Mesendoderm (in vitro differentiated cells): ENCODE measurements at places on chromosomes 7 and 10.
A peak's percentile ranks its signal among the peaks of the same experiment; 100 is the strongest.

GRCh38 chr10:75115137-75115536 is 3.7 kb downstream of the SAMD8 start:
- no peak for DNase-seq
- no peaks in the 10 kb centered on the region for H3K4me1 ChIP-seq
- no peaks in the 10 kb centered on the region for H3K36me3 ChIP-seq

GRCh38 chr7:84238596-84238995 is 44.0 kb upstream of the SEMA3A start:
- no peak overlapping the region for H3K4me3 ChIP-seq
- no peak for DNase-seq
- no peaks in the 10 kb centered on the region for H3K4me1 ChIP-seq

GRCh38 chr10:131812736-131813604 is 87.8 kb upstream of the PPP2R2D start:
- no peak overlapping the region for H3K4me3 ChIP-seq
- H3K36me3 ChIP-seq = no peaks in the 10 kb centered on the region
- DNase-seq = no peak
- no peaks in the 10 kb centered on the region for H3K27me3 ChIP-seq
- no peaks in the 10 kb centered on the region for H3K4me1 ChIP-seq

- no peaks in the 10 kb centered on the region for H3K36me3 ChIP-seq
- no peaks in the 10 kb centered on the region for H3K4me1 ChIP-seq
- H3K27me3 ChIP-seq = no peaks in the 10 kb centered on the region
- DNase-seq = no peak
- H3K4me3 ChIP-seq = no peak overlapping the region
Observed at GRCh38 chr7:55104712-55105433, 86.1 kb downstream of the EGFR start.

DNA sequence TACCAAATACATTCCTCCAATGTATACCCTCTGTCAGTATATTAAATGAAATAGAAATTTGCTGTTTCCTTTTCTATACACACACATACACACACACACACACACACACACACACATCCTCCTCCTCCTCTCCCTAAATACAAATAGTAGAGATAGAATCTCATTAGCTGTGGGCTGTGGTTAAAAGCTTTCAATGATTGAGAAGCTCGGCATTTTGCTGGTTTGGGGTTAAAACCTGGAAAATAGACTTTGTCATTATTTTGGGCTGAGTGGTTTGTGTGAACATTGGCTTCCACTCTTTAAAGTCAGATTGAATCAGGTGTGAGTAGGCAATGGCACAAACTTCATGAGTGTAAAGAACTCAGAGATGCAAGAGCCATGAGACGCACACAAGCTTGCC is 596.0 kb downstream of the XPNPEP1 start:
- H3K4me3 ChIP-seq = no peak overlapping the region
- no peaks in the 10 kb centered on the region for H3K36me3 ChIP-seq
- H3K4me1 ChIP-seq = no peaks in the 10 kb centered on the region
- no peak overlapping the region for H3K27ac ChIP-seq
- no peak for DNase-seq

DNA sequence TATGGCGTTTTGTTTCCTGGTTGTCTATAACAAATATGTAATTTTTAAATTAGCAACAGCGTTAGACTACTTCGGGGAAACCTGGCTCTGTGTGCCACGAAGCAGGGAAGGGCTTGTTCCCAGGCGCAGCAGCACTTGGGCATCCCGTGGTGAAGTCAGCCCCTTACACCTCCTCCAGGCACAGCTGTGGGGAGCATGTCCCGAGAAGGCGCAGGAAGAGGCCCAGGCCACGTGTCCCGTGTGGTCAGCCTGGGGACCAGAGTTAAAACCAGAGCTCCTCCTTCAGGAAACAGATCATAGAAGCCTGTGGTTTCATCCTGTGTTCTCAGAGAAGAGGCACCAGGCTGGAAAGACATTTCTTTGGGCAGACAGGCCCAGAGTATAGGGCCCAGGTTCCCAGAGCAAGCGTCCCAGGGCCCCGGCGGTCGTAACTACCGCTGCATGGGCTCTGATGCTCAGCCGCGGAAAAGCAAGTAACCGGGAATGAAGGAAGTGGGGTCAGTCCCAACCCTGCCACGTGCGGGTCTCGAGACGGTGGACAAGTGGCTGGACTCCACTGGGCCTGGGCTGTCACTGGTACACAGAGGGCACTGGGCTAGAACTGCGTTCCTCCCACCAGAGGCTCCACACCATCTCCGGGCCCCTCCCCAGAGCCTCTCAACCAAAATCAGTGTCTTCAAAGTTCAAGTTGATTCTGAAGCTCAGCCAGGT is 7.1 kb downstream of the NUDT1 start:
- no peak overlapping the region for H3K4me3 ChIP-seq
- H3K27me3 ChIP-seq = no peaks in the 10 kb centered on the region
- no peak overlapping the region for H3K27ac ChIP-seq

- no peaks in the 10 kb centered on the region for H3K36me3 ChIP-seq
- peak; percentile 42 for DNase-seq
- H3K4me3 ChIP-seq = no peak overlapping the region
- no peaks in the 10 kb centered on the region for H3K4me1 ChIP-seq
- H3K27me3 ChIP-seq = no peaks in the 10 kb centered on the region
- no peak overlapping the region for H3K27ac ChIP-seq
Observed at GRCh38 chr10:8306685-8307364, 252.3 kb downstream of the GATA3 start.

GRCh38 chr10:74075906-74076305 is 74.7 kb downstream of the AP3M1 start:
- H3K4me1 ChIP-seq = peaks cover 3% of the 10 kb centered on the region
- no peaks in the 10 kb centered on the region for H3K27me3 ChIP-seq
- DNase-seq = no peak
- peaks cover 1% of the 10 kb centered on the region for H3K36me3 ChIP-seq
- no peak overlapping the region for H3K27ac ChIP-seq

DNA sequence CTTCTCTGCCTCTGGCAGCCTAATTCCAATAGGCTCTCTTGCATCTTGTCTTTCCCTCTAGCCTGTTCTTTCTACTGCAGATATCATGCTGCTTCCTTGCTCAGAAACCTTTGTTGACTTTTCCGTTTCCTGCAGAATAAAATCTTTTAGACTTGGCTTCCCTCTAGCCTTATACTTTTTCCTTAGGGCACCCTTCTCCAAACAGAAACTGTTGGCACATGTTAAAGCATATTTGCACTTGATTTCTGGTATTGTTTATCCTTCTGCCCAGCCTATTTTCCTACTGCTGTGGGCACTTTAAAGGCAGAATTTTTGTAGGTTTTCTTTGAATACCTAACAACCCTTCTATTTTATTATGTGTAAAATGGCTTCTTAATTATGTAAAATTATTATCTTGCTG is 4.6 kb downstream of the GNAI1 start:
- H3K4me3 ChIP-seq = no peak overlapping the region
- no peaks in the 10 kb centered on the region for H3K27me3 ChIP-seq
- H3K27ac ChIP-seq = no peak overlapping the region
- H3K36me3 ChIP-seq = no peaks in the 10 kb centered on the region
- no peak for DNase-seq
- H3K4me1 ChIP-seq = peaks cover 6% of the 10 kb centered on the region

DNA sequence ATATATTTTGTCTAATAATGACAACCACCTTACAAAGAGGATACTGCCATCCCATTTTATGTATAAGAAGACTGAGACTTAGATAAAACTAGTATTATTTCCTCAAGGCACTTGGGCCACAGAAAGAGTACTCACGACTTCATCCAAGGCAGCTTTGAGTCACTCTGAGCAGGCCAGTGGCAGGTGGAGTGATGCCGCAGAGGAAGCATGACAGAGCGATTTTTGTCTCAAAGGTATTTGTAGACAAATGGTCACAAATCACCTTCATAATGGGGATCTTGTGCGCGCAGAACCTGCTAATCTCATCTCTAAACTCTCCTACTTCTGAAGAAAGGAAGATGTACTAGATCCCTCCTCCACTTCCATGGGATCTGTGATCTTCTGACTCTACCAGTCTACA is 113.2 kb upstream of the NAMPT start:
- H3K27me3 ChIP-seq = no peaks in the 10 kb centered on the region
- DNase-seq = no peak
- H3K4me1 ChIP-seq = no peaks in the 10 kb centered on the region
